Dermis blood vessel endothelial cell (primary cell): ENCODE measurements at places on chromosomes 3 and 15. TPM values are rescaled to one million over a fixed set of nuclear protein-coding genes. Genes with fewer than 3 reads are reported as not detected.

Gene DTX3L
- total RNA-seq, result 23.8 and 36.4 TPM in 2 replicates

Gene RARRES1
- 1.3 and 6.0 TPM in 2 replicates for total RNA-seq

GRCh38 chr3:112973325-112974177, 1.4 kb downstream of the CD200R1 start:
- DNase-seq, result no peak

- DNase-seq, result no peak
Observed at GRCh38 chr3:40961104-40961857, 238.0 kb upstream of the CTNNB1 start.

GRCh38 chr3:176147251-176147650, 1050.0 kb downstream of the TBL1XR1 start:
- no peak for DNase-seq

DNA sequence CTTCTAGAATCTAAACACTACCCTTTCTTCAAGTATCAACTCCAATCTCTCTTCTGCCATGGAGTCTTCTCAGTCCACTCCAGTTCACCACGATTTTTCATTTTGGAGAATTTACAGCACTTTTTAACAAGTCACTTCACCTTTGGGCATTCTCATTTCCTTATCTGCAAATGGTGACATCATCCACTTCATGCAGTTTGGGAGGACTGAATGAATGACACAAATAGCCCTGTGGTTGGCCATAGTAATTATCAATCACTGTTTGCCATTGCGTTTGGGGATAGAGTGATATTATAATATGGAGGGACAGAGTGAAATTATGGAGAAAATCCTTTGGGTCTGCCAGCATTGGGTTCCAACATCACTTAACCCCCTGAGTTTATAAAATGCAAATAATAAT, 38.0 kb upstream of the TM4SF1 start:
- peak; percentile 28 for DNase-seq

- DNase-seq, result no peak
Observed at GRCh38 chr15:95845862-95846515, 484.5 kb upstream of the NR2F2 start.

DNA sequence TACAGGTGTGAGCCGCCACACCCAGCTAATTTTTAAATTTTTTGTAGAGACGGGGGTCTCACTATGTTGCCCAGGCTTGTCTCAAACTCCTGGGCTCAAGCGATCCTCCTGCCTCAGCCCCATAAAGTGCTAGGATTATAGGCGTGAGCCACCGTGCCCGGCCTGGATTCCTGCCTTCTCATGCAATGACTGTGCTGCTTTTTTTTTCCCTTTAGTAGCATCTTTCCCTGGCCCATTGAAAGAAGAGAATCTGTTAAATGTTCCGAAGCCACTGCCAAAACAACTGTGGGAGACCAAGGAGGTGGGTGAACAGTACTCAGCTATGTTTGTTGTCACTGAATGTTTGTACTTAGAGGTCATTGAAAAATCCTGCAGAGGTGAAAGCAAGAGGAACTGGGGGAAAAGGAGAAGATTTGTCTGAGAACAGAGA, 88.0 kb downstream of the CRTC3 start:
- DNase-seq, result no peak

GRCh38 chr15:45644437-45644836, 9.6 kb downstream of the SQOR start:
- DNase-seq, result no peak

- DNase-seq, result no peak
Observed at GRCh38 chr3:106006571-106006970, 137.8 kb upstream of the CBLB start.

GRCh38 chr3:35932995-35933394, 293.7 kb downstream of the ARPP21 start:
- DNase-seq, result peak; percentile 98

- peak; percentile 39 for DNase-seq
Observed at GRCh38 chr3:96331341-96331740, 483.1 kb upstream of the EPHA6 start.
